ENCODE measurements at places on chromosomes 3 and 15. TPM values are rescaled to one million over a fixed set of nuclear protein-coding genes. Genes with fewer than 3 reads are reported as not detected.

GRCh38 chr3:99509224-99509623 is 129.2 kb upstream of the COL8A1 start:
- peak; percentile 99 for DNase-seq

DNA sequence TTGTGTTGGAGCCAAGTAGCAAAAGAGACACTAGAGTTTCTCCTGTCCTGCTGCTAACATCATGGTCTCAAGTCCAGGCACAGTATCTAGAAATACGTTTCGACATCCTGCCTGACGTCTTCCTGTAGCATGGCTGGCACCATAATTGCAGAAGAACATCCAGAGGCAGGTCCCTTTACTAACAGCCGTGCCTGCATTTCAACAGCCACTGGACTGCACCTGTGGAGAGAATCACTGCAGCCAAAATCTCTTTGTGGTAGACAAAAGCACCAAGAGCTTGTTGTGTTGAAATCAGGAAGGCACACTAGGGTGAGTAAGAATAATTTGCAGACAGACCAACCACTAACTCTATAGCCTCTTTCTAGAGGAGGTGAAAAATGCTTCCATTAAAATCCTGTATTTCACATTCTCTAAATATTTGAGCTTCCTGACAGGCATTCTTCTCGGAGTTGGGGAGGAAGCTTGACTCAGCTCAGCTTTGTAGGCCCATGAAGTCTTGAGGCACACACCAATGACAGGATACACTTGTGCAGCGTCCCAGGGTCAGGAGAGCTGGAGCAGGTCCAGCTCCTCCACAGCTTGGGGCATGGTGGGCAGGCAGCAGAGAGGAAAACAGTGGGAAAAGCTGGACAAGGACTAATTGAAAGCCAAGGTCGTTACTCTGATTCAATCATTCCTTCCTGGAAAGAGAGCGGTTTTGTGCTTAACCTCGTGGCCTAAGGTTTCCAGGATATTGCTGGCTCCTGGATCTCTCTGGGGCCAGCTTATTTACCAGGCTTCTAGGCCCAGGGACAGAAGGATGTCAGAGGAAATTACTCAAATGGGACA is 244.9 kb downstream of the FAM43A start:
- DNase-seq: peak; percentile 90

The TMEM266 gene
- 0.09 TPM for polyA plus RNA-seq

DNA sequence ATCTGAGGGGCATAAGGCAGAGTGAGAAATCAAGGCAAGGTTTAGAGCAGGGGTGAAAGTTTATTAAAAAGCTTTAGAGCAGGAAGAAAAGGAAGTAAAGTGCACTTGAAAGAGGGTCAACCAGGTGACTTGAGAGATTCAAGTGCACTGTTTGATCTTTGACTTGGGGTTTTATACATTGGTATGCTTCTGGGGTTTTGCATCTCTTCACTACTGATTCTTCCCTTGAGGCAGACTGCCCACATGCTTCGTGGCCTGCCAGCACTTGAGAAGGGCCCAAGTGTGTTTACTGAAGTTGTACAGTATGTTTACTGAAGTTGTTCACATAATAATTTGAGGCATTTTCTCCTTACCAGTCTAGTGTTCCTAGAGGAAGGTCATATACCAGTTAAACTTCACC is 367.0 kb upstream of the UBE2E2 start:
- DNase-seq: no peak

DNA sequence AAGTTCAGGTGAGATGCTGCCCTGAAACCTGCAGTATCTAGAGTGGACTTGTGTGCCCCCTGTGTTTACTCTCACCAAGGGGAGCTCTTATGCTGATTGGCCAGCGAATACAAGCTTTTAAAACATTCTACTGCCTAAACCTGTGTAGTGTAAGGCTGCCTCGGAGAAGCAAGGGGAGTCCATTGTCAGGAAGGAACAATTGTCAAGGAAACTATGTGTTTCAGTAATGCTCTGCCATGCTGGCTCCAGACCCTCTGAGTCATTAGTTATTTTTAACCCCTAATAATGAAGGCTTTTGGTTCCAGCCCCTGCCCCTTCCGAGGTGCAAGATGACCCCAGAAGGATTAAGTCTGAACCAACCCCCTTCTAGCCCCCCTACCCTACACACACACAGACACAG is 66.1 kb upstream of the CHMP2B start:
- no peak for DNase-seq

Measured in fibroblast of lung (primary cell).